ENCODE measurements at places on chromosomes 3 and 15. TPM values are rescaled to one million over a fixed set of nuclear protein-coding genes. Genes with fewer than 3 reads are reported as not detected.
A peak's percentile ranks its signal among the peaks of the same experiment; 100 is the strongest.

- DNase-seq, result no peak
Measured at GRCh38 chr3:183099838-183100204, 525 bp upstream of the MCCC1 start.

GRCh38 chr3:127484601-127485388 is 105.7 kb downstream of the TPRA1 start:
- DNase-seq, result peak; percentile 22

The PP2D1 gene
- total RNA-seq, result not detected

DNA sequence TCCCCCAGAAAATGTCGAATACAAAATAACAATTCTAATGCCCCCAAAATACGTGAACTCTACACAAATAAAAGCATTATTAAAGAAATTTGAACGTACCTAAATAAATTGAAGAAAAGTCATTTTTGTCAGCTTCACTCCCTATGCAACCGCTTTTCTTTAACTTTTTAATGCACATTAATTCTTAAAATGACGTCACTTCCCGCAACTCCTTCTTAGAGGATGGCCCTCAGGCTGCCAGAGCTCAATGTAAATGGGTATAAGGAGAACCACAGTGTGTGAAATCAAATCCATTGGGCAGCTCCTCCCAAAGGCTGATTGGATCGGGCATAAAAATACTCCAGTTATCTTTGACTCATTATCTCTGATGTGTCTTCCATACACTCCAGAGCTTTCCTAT is 736.9 kb downstream of the GBE1 start:
- DNase-seq, result no peak

The CLK3 gene
- total RNA-seq, result 53.4 TPM

The B3GALNT1 gene
- 24.7 TPM for total RNA-seq

DNA sequence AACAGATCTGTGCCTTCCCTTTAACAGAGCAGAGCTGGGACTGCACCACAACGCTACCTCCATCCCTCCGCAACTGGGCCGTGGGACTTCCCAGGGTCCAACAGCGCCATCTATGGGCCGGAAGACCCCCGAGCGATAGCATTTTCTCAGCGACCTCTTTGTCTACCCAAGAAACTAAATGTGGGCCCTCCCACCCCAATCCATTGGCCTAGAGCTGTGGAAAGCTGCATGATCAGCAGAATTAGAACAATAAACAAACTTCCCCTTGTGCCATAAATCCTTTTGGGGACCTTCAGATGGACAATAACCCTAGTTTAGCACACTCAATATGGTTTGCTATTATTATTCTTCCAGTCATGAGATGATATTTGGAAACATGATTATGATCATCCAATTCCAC is 74.8 kb upstream of the NTRK3 start:
- DNase-seq, result peak; percentile 96

DNA sequence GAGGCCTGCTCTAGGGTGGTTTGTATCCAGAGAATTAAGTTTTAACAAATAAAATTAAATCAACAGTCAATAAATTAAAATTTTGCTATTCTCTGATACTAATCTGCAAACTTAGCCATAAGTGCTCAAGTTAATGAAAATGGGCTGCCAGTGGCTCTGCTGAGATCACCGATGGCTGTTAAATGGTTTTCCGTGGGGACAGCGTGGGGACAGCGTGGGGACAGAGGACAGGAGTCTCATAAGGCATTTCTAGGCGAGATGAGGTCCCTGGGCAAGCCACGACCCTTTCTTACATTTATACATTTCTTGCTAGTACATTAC is 53.0 kb downstream of the SETMAR start:
- no peak for DNase-seq

DNA sequence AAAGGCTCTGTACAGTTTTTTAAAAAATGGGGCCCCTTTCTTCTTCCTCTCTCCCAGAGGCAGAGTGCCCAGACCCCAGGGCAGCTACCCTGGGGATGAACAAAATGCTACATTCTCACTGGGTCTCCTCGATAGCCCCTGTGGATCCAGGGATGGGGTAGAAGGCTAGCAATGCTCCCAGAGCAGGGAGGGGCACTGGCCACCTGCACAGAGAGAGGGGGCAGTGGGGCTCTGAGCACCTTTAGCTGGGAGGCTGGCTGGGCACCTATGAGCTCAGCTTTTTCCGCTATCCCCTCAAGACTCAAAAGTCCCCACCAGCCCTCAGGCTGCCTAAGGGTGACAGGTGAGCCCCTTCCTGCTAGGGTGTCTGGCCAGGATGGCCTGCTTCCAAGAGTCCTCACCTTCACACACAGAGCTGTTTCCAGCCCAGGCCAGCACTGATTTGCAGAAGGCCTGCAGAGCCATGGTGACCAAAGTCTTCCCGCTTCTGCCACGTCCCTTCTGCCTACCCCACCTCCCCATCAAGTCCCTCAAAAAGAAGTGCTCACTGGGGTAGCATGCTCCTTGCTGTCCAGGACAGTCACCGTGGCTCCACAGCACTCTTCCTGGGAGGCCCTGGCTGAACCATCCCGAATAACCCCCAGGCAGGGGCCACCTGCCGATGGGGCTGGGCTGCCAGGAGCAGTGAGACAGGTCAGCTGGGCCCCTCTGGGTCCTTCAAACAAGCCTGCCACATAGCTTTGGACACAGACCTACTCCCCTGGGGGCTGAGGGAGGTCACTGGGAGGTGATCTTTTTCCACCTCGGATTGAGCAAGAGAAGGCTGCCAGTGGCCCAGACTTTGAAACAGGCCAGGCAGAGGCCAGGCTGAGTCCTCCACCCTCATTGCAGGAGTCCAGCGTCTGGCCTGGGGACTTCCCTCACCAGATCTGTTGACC is 20.4 kb downstream of the BMF start:
- no peak for DNase-seq

The CCR1 gene
- total RNA-seq, result not detected

DNA sequence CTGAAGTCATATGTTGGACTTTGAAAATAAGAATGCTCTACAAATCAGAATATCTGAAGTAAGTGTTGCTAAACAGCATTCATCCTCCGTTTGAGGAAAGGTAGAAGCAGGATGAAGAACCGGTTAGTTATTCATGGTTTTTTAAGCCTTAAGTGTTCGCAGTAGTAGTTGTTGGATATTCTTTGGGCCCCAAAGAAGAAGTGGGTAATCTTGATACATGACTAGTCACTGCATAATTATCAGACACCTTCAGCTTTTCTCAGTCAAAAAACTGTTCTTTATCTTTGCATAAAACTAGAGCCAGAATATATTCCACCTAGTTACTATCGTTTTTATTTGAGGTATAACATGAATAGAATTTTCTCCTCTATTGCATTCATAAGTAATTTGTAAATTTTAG is 13.8 kb downstream of the RAB5A start:
- DNase-seq, result no peak

The NEIL1 gene
- 47.1 TPM for total RNA-seq

- no peak for DNase-seq
Measured at GRCh38 chr15:63124506-63124905, 2.8 kb downstream of the LACTB start.

GRCh38 chr15:73965094-73965757 is 26.9 kb downstream of the STOML1 start:
- no peak for DNase-seq

DNA sequence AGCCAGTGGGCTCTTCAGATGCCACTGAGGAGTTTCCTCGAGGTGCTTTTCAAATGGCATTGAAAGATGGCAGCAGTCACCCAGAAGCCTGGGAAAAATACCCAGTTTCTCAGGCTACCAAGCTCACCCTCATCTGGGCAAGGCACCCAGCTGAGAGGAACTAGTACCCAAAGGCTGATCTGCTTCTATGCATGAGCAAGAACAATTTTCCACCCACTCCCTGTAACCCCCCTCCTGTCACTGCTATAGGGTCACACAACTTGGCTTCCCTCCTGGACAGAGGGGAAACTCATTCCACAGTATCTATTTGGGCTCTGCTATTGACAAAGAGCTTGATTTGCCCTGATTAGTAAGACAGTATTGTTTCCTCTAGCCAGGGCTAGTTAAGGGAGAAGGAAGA is 31.9 kb downstream of the THRB start:
- DNase-seq, result no peak

DNA sequence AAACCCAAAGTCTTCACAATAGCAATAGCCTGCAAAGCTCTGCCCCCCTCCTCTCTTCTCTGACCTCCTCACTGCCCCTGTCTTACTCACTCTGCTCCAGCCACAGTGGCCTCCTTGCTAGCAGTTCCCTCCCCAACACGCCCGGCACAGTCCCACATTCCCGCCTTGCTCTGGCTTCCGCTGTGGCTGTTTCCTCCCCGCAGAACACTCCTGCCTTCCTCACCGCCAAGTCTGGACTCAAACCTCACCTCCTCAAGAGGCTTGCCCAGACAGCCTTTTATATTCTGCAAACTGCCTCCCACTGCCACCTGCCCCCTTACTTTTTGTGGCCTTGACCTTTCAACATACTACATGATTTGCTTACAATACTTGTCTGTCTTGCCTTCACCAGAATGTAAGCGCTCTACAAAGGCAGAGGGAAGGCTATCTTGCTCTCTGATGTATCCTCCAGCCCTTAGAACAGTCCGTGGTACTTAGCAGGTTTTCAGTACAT is 406 bp upstream of the MPI start:
- DNase-seq, result peak; percentile 76

The ATP11B gene
- 23.6 TPM for total RNA-seq

DNA sequence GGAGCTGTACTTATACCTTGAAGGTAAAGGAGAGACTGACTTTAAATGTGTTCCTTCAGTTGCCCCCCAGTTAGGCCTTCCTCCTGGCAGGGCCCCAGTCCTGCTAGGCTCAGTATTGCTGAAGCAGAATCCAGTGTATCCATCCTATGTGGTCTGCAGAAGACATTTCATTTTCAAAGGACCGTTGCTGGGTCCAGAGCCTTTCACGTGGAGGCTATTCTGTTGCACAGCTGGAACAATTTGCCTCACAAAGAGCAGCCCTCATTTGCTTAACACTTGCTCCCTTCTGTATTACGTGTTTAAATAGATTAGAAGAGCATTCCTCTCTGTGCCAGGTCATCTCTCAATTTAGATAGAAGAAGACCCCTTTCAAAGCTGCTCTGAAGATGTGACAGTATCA is 78.9 kb upstream of the CFAP20DC start:
- DNase-seq, result peak; percentile 81

The P2RY1 gene
- 11.5 TPM for total RNA-seq

DNA sequence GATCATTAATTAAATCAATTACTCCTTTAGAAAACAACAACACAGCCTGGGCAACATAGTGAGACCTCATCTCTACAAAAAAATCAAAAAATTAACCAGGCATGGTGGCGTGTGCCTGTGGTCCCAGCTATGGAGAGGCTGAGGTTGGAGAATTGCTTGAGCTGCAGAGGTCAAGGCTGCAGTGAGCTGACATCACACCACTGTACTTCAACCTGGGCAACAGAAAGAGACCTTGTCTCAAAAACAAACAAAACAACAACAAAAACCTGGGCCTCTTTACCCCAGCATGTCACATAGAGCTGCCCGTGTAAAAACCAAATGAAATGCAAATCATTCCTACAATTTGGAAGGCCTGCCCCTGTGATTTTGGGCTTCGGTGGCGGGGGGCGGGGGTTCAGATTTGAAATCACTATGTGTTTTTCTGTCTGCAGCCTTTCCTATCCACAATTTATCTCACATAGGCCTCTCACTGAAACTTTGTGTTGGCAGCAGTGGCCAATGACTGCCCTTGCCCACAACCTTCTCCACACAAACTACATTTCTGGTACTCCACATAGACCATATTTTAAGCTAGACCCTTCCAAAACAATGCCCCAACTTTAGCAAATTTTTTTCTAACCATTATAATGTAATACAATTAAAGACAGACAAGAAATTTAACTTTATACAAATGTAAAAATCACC is 6.5 kb downstream of the ADAM10 start:
- DNase-seq, result no peak

- DNase-seq, result peak; percentile 94
Measured at GRCh38 chr15:99014803-99015697, 7.5 kb upstream of the PGPEP1L start.

DNA sequence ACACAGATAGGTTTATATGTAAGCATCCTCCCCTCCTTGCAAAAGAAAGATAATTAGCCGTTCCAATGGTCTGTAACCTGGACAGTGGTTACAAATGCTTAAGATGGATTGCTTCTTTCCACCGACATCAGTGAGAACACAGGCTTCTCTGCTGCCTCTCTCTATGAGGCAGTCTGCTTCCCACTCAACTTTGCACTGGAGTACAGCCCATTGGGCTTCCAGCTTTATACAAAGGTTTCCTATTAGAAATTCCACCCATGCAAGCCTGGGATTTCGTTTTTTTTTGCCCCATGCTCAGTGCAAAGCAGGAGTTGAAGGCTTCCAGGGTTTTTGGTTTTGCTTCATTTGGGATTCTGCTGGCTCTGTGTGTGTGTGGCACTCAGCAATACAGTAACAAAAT is 47.3 kb upstream of the C3orf22 start:
- no peak for DNase-seq

DNA sequence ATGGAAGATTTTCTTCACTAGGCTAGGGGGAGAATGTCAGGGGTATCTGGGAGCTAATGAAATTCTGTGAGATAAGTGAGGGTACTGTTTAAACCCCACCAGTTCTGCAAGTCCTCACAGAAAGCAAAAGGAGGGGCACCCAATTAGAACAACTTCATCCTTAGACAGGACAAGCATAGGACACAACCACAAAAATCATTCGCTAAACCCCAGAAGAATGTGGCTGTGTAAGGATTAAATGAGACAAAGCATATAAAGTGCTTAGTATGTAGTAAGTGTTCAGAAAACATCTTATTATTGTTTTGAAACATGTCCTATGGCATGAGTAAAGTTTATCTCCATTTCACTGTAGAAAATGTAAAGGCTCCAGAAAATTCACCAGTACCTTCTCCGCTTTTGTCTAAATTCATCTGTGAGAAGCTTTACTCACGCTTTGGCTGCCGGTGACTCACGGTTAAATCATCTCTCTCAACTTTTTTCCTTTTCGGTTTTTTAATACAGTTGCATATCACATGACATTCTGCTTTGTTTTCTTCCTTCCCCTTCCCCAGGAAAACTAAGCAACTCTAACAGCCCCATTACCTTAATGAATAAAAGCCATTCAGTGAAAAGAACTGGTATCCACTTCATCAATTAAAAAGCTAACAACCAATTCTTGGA is 1.7 kb downstream of the CLRN1 start:
- no peak for DNase-seq

GRCh38 chr3:159987291-159987711 is 1.3 kb upstream of the IL12A start:
- DNase-seq, result no peak

DNA sequence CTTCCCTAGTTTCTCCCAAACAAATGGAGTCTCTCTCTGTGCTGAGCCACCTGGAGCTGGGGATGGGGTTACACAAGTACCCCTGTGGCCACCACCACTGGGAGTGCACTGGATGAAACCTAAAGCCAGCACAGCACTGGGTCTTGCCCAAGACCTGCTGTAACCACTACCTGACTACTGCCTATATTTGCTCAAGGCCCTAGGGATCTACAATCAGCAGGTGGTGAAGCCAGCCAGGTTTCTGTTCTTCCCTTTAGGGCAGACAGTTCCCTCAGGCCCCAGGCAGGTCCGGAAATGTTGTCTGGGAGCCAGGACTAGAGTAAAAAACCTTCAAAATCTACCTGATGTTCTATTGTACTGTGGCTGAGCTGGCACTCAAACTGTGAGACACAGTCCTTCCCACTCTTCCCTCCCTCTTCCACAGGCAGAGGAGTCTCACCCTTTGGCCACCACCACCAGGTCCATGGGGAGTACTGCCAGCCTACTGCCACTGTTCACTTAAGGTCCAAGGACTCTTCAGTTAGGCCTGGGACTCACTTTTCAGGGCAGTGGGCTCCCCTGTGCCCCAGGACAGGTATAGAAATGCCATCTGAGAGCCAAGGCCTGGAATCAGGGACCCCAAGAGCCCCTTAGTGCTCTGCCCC is 23.8 kb downstream of the C3orf20 start:
- DNase-seq, result no peak

The TIGIT gene
- not detected for total RNA-seq
